ENCODE measurements at places on chromosomes 7 and 10.

- DNase-seq: no peak
Observed at GRCh38 chr7:129356176-129356575, 78.1 kb upstream of the STRIP2 start.

DNA sequence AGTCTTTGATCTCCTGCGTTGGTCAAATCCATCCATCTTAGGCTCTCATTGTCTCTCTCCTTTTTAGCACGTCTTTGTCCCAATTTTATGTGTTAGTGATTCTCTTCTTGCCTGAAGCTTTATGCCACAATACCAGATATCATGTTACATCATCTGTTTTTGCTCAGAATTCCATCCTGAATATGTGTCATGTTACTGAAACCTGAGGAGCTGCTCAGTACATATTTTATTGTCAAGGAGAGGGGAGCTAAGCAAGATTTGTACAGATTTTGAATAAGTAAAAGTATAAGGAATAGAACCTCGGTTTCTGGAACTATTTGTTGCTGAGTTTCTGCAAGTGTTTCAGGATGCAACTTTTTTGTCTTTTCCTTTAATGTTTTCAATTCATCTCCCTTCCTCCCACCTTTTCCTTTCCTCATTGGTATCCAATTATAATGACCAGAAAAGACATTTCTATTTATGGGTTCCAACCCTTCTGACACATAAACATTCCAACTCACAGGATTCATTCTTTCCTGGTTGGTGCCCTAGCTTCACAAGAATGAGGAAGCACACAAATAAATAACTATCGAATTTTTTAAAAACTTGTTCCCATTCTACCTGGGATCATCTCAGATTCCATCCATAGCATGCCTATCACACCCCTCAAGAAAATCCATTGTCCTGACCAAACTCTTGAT, 291.8 kb downstream of the CRPPA start:
- DNase-seq: no peak

GRCh38 chr7:97418312-97418711, 300.8 kb downstream of the SDHAF3 start:
- DNase-seq: no peak

- peak; percentile 51 for DNase-seq
Observed at GRCh38 chr10:55410415-55410885, 609.4 kb upstream of the PCDH15 start.

DNA sequence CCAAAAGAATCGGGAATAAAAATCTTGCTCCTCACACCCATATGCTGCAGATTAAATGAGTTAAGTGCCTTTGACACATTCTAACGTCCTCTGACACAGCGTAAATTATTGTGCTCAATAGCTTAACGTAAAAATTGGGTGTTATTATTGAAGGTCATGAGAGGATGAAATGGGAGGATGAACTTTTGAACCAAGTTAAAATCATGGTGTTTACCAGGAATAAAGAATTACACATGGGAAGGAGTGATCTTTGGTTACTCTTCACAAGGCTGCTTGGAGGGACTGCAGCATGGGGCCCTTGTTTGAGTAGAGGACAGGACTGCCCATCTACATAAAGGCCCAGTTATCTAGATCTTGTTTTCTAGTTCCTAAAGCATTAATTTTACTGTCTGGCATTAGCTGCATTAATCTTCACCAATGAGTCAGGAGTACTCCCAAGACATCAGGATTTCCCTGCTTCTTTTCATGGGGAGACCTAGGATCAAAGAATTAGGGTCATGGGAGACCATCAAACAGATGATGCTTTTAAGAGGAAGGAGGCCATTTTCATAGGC, 84.9 kb upstream of the PRR15 start:
- DNase-seq: no peak

- DNase-seq: no peak
Observed at GRCh38 chr10:59006511-59007306, 169.7 kb upstream of the PHYHIPL start.

DNA sequence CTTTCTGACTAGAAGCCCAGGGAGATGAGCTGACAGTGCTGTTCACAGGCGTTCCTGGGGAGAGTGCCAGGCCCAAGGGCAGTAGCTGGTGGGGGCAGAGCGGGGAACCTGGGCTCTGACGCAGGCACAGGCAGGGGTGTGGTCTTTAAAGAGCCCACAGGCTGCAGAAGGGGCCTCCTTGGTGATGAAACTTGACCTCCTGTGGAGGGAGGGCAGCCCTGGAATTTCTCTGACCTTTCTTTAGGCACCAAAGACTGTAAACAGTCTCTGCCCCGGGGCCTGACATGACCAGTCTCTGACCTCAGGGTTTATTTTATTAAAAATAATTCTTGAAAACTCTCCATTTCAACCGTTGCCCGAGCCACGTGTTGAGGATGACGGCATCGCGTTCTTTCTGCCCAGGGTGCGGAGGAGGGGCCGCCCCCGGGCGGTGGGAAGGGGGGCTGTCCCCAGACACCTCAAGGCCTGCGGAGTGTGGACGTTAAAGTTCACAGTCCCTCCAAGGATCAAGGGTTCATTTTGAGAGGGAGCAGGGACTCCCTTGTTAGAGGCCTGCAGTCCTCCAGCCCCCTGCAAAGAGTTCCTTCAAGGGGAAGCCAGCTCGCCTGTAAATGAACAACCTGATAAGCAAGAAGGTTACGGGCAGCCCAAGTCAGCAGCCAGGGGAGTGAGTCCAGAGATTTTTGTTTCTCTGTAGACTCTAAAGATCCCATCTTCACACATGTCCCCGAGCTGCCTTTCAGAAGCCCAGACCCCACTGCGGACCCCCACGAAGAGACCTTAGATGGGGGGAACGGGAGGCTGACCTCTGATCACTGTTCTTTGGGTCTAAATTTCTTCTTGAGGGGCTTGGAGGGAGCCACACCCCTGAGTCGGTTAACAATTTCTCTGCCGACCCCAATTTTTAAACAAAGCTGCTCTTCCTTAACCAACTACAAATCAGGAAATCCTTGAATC, 128.9 kb downstream of the VIPR2 start:
- no peak for DNase-seq

DNA sequence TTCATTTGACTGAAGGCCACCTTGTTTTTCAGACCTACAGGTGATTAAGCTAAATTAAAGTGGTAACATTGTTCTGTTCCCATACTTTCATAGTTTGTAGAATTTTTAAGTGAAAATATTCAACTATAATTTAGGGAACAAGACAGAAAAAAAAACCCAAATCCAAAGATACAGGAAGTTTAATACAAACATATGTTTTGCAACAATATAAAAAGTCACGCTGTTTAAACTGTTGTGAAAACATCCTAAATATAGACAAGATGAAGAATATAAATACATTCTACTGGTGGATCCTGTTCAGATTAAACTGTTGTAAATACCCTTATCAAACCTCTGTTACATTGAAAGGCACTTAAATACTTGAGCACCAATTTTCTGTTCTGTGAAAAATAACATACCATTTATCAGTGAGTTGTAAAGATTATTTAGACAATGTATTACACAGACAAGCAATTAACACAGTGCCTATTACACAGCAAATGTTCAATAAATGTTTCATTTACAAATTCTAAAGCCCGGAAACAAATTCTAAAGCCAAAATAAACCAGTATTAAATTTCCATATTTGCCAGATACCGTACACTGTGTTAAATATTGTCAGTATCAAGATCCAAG, 14.2 kb downstream of the ASZ1 start:
- no peak for DNase-seq

GRCh38 chr10:47055386-47056246, 144.4 kb downstream of the PTPN20 start:
- DNase-seq: no peak

GRCh38 chr7:12423997-12424745, 20.5 kb upstream of the VWDE start:
- no peak for DNase-seq

DNA sequence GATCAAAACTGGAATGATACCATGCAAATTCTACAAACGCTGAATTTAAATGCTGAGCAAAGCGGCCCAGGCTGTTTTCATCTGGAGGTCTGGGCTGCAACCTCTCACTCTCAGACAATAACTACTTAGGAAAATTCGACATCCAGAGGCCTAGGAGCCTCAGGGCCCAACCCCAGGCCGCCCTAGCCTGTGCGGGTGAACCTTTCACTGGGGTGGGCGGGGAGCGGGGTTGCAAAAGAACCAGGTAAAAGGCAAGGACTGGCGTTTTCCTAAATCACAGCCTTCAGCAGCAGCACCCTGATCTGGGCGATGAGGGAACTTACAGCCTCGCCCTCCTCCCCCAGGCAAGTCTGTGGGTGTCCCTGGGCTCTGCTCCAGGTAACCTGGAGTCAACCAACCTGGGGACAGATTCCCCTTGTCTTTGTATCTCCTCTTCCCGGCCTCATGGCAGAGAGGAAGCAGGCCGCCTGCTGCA, 33.4 kb downstream of the CALML5 start:
- DNase-seq: no peak

DNA sequence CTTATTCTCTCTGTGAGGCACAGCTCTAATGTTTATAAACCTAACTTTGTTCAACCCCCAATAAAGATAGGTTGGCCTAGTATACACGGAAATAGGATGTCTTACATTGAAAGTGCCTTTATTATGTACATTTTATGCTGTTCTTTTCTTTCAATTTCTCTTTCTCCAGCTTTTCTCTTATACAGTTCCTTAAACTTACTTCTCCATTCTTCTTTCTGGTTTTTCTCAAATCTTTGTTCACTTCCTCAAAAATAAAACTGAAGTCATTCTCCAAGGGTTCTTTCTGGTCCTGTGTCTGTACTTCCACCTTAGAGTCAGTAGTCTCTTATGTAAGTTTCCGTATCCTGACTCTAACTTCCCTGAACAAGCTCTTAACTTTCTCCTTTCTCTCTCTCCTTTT, 29.2 kb upstream of the NAMPT start:
- DNase-seq: no peak

DNA sequence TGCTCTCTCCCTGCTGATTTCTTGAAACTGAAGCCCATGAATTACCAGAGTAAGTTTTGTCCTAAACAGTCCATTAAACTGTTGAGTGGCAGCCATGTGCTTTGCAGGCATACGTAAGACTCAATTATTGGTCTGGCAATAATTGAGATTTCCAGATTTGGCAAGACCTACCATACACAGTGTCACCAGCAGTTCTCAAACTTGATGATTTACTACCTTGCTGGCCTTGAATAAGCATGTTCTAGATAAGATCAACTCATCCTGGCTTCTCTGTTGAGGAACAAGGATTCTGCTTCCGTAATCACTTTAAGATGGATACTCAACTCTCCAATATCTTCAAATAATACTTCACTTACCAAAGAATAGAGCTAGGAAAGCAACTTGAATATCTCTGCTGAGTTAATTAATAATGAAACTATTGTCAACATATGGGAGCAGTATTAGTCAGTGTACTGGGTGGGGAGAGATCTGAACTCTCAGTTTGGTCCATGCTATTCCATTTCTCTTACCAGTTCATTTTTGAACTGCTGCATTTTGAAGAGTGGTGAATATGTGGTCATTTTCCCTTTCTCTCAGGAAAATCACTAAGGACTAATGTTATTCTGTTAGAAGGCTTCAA, 181.4 kb downstream of the IPMK start:
- no peak for DNase-seq

DNA sequence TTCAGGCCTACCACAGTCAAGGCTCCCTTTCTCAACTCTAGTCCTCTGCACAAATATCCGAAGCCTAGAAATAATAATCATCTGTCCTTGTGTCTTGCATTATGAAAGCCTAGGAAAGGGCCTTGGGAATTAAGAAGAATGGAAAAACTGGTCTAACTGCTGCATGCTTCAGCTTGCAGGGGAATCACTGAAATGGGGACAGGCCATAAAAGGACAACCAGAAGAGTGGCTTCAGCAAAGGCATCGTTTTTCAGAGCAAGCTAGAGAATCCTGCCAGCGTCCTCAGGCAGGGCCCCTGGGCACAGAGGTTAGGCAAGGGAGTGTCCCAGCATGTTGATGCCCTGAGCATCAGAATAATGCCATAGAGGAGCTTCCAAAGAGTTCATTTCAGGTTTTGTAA, 13.2 kb downstream of the ERVW-1 start:
- DNase-seq: no peak

DNA sequence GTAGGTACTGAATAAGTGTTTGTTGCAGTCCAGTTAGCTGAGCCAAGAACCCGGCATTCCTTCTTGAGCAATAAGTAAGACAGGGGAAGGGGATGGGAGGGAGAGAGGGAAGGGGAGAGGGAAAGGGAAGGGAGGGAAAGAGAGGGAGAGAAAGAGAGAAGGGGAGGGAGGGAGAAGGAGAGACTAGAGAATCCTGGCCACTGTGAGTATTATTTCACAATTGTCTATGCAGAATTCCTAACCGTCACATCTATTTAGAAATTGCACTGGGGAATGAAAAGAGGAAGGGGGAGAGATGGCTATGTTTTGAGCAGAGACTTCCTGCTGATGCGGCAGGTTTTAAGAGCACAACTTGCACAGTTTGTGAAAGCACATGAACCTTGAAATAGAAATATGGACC, 251.4 kb upstream of the ZMIZ1 start:
- DNase-seq: no peak

GRCh38 chr10:49831352-49832035, 69.4 kb upstream of the OGDHL start:
- DNase-seq: no peak

DNA sequence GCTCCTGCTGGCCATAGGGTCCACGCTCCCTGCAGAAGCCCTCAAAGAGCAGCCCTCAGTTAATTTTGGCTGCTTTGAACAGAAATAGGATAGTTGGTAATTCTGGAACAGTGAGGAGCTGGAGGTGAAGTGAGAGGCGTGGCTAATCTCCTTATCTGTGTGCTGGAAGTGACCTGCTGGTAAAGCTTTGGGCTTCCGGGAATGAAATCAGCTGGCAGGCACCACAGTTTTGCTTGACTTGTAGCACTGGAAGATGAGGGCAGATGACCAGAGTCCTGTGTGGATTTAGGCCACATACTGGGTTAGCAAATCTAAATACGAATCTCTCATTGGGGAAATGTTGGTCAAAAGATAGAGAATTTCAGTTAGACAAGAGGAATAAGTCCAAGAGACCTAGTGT, 10.2 kb downstream of the ATP6V0E2 start:
- no peak for DNase-seq

- DNase-seq: no peak
Observed at GRCh38 chr7:77306231-77307067, 106.8 kb upstream of the FGL2 start.

GRCh38 chr7:96819111-96819700, 109.6 kb upstream of the SEM1 start:
- DNase-seq: no peak

- no peak for DNase-seq
Observed at GRCh38 chr7:81370822-81371221, 399.0 kb downstream of the HGF start.

DNA sequence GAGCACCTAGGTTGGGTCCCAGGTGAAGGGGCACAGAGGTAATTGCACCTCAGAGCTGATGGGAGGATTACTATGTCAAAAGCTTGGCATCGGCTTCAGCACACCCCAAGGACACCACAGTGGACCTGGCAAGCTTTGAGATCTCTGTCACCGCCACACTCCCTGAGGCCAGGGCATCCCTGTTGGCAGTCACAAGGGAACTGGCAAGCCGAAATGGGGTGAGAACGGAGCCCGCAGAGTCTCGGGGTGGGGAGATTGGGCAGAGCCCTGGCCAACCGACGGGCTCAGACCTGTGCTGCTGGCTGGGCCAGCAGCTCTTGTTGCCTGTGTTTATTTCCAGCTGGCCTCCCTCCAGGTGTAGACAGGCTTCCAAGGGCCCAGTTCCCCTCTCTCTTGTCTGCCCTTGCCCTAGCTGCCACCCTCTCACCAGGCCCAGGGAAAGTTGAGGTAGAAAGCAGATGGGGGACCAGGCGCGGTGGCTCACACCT, 2.5 kb downstream of the HSPB1 start:
- peak; percentile 77 for DNase-seq
